ENCODE measurements at places on chromosomes 1 and 21.

- DNase-seq, result peak; percentile 12
These were observed 26.4 kb downstream of the COL6A2 start for GRCh38 chr21:46124083-46124925.

DNA sequence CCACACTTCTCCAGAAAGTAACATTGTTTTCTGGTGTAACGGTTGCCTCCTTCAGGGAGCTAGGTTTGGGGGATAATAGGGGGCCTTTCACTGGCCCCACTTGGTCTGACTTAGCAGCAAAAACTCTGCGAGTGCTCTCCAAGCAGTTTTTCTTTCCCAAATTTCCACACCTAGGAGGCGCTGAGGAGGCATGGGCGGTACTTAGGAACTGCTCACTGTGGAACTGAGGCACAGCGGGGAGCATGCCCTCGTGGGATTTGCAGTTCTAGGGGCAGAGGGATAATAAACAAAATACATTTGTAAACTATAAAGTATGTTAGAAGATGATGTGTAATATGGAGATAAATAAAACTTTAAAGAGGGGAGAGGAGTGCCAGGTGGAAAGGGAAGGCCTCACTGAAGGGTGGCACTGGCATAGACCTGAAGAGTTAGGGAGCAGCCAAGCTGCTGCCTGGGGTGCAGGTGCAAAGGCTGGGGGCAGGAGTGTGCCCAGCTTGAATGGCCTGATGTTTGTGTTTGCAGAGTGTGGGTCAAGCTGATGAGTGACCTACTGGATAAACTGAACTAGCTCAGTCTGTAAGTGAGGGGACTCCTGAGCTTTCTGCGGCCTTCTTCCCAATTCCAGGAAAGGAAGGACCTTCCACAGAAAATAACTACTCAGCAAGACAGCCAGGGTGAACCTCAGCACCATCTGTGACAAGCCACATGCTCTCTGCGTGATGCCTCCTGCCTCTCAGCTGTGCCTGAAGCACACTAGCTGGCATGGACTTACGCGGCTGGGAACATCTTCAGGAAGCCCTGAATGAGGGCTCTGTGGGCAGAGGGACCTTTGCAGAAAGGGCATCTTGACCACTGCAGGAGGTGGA, 1.9 kb downstream of the EPHX1 start:
- DNase-seq, result no peak

GRCh38 chr1:12405325-12406210, 175.7 kb downstream of the VPS13D start:
- no peak for DNase-seq

- no peak for DNase-seq
These were observed 14.6 kb upstream of the C1orf146 start for GRCh38 chr1:92203105-92203504.

DNA sequence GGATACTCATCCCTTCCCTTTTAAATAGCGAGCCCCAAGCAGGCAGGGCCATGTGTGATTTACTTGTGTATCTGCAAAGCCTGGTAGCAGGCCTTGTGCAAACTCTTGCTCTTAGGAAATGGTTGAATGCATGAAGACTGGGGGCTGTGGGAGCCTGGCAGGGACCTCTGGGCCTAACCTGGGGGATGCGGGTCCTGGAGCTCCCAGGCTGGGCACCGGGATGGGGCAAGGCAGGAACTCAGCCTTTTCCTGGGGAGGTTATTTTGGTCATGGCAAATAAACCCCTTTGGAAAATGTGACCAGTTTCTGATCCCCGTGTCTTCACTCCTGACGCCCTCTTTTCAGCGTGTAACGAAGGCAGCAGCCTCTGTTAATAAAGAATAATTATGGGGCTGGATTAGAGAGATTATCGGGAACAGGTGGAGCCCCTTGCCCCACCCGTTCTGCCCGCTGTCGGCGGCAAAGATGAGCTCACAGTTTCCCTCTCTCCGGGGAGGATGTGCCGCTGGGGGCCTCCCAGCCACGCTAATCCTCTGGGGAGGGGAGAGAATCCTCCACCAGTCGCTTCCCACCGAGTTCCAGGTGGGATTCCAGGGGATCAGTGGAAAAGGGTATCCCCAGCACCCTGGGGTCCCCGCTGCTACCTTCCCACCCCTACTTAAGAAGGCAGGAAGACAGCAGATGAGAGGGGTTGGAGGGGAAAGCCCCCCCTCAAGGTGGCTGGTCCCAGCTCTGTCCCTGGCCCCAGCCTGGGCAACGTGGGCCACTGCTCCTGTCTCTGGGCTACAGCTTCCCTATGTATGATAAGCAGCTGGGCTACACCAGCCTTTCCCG, 69.7 kb upstream of the WNT4 start:
- no peak for DNase-seq
